ENCODE measurements at places on chromosomes 16 and 17.

- DNase-seq = no peak
Observed at GRCh38 chr16:12436201-12436657, 367.5 kb downstream of the CPPED1 start.

DNA sequence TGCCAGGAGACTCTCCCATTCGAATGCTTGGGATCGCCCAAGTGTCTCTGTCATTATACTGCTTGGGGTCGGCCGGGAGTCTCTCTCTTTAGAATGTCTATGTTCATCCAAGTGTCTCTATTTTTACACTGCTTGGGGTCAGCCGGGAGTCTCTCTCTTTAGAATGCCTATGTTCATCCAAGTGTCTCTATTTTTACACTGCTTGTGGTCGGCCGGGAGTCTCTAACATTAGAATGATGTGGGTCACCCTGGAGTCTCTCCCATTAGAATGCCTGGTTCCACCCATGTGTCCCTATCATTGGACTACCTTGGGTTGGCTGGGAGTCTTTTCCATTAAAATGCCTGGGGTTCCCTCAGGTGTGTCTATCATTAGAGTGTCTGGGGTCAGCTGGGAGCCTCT is 2230.4 kb downstream of the TP53TG3F start:
- DNase-seq = no peak

- no peak for DNase-seq
Observed at GRCh38 chr17:66684261-66684660, 150.7 kb upstream of the CACNG5 start.

GRCh38 chr16:74745109-74745615 is 29.5 kb downstream of the FA2H start:
- no peak for DNase-seq

DNA sequence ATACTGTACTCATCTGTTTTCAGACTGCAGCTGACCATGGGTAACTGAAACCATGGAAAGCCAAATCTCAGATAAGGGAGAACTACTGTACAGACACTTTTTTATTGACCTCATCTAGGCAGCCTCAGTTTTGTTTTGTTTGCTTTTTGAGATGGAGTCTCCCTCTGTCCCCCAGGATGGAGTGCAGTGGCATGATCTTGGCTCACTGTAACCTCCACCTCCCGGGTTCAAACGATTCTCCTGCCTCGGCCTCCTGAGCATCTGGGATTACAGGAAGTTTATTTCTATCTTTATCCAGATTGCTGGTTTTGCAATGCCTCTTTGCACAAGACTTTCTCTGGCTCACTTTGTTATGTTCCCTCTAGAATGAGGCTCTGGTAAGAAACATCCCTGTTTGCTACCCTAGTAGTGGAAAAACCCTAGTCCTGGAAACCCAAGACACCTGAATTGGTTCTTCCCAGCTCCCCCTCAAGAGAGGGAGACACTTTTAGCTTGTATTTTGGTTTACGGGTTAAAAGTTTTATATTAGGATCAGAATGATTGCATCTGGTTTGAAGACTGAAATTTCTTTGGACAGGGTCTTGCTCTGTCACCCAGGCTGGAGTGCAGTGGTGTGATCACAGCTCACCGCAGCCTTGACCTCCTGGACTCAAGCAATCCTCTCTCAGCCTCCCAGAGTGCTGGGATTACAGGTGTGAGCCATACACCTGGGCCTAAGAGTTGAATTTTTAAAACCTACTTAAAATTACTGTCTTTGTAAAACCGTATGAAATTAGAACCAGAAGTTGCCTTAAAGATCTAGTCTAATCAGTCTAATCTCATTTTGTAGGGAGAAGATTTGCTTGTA is 38.9 kb downstream of the ZNF207 start:
- DNase-seq = no peak

Measured in LHCN-M2 (cell line).